SW 1271 (cell line): ENCODE measurements at places on chromosomes 1 and 21.

DNA sequence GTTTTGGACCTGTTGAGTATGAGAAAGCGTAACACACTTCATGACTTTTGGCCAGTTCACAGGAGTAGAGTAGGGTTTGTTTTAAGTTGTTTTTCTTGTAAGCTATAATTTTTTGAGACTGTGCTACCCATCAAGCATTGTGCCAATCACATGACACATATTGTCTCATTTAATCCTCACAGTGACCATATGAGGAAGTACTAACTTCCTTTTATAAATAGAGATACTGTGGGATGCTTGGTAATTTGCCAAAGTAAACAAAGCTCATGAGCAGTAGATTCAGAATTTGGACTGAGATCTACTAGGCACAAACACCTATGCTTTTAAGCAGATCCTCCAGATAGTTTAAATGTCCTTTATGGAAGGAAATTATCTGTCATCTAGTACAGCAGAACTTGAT, 178.3 kb downstream of the CACNA1E start:
- DNase-seq = no peak

DNA sequence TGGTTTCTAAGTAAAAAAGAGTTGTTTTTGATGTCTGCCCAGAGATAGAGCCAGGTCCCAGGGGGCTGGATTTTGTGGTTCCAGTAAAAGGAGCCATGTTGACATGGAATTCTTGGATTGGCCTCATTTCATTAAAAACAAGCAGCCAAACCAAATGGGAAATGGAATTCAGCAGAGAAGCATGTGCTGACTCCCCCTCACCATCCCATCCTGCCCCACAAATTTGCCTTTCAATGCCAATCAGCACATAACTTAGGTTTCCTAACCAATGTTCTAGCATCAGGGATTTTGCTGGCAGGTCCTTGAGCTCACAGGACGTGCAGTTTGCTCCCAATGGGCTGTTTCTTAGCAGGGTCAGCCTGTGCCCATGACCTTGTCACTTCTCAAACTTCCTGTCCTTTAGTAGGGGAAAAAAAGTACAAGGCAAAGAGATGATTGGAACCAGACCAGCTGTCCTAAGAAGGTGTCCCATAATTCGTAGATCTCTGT, 101.5 kb upstream of the GADD45A start:
- DNase-seq = no peak

DNA sequence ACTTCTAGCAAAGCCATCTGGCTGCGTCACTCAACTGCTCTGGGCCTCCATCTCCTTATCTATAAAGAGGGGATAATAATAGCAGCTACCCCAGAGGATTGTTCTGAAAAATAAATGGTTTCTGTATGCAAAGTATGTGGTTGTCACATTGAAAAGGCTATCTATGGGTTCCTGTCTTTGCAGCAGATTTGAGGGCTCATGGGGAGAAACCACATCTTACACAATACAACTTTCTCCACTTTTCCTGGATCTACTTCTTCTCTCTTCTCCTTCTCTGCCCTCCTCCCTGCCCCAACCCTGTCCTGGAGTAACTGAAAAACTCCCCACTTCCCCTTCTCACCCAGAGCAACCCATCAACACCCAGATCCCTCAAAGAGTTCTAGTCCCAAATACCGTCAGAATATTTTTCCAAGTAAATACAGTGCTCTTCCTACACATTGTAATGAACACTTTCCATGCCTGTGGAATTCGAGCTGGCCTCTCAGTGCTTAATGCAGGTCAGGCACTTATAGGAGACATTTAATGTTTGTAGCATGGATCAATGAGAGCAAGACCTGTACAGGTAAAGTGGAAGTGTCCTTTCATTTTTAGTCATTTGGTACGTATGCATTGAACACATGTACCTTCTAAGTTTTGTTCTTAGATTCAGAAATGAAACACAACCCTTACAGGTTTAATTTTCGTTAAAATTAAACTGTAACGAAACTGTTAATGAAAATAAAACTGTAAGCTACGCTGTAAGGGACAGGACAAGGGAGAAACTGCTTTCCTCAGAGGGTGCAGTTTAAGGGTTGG, 131.9 kb downstream of the AK5 start:
- no peak for DNase-seq

DNA sequence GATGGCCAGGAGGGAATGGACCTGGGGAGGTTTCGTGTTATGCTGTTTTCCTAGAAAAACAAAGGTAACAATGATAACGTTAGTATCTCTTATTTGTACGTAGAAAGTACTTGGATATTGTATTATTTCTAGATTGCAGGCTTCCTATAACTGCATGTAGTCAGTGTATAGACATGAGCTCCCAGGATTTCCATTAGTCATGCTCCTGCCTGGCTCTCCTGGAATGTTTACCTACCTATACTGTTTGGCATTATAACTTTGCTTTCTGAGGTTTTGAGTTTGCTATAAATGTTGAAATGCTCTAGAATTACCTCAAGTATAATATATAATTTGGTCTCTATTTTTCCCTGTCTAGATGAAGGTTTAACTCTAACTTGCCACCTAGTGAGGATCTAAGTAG, 66.1 kb downstream of the TTC3 start:
- no peak for DNase-seq

- DNase-seq = no peak
Observed at GRCh38 chr1:36208978-36209703, 15.1 kb upstream of the THRAP3 start.

DNA sequence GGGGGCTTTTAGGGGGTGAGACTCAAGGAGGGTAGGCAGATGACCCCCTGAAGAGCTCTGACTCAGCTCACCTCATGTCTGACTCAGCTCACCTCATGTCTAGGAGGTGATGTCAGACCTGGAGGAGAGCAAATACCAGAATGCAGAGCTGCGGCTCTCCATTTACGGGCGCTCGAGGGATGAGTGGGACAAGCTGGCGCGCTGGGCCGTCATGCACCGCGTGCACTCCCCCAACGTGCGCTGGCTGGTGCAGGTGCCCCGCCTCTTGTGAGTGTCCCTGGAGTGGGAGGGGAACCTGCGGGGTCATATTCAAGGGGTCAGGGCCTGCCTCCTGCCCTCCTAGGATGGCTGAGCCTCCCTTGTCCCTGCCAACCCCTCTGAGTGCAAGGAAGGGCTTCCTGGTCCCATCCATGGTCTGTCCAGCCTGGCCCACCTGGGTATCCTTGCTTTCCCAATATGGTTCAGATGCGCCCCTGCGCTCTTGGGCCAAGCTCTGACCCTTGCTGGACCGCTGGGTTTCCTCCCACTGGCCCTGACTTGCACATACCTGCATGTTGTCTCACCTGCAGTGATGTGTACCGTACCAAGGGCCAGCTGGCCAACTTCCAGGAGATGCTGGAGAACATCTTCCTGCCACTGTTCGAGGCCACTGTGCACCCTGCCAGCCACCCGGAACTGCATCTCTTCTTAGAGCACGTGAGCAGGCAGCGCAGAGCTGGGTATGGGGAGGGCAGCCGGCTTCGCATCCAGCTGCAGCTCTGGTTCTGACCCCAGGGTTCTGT, 9.1 kb downstream of the AMPD2 start:
- no peak for DNase-seq

DNA sequence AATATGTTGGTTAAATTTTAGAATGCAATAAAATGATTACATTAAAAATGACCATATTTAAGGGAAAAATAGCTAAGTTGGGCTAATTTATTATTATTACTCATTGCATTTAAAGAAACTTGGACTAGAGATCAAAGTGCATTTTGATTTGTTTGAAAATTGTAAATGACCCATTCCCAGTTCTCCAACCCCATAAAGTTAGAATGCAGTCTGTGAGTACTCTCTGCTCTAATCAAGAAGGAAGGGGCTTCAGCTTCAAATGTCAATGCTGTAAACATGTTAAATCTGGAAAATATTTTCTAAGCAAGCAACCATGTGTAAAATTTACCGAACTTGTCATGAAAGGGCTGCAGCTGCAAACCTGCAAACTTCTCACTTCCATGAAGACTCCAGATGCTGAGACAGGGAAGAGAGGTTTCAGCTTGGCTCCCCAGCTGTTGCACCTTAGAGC, 232.7 kb downstream of the TTLL7 start:
- no peak for DNase-seq

DNA sequence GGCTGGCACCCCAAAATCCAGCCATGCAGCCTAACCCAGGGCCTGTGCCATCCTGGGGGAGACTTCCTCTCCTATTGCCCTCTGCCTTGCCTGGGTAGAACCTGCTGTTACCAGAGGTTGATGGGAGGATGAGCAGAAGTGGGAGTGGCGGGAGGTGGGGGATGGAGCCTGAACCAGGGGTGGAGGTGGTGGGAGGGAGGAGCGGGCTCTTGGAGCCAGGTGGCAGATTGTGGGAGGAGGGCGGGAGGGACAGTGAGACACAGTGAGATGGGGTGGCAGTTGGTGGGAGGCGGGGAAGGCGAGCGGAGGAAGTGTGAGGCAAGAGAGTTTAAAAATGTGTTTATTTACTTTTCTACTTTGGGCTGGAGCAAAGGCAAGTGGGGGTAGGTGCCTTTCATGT, 87.3 kb downstream of the KCNJ6 start:
- no peak for DNase-seq

GRCh38 chr1:16984717-16985116, 4.3 kb upstream of the MFAP2 start:
- DNase-seq = no peak

- DNase-seq = no peak
Observed at GRCh38 chr1:89466307-89466930, 58.2 kb upstream of the LRRC8B start.

GRCh38 chr1:164688791-164689190, 129.8 kb downstream of the PBX1 start:
- no peak for DNase-seq

GRCh38 chr1:164695956-164696665, 137.1 kb downstream of the PBX1 start:
- no peak for DNase-seq

DNA sequence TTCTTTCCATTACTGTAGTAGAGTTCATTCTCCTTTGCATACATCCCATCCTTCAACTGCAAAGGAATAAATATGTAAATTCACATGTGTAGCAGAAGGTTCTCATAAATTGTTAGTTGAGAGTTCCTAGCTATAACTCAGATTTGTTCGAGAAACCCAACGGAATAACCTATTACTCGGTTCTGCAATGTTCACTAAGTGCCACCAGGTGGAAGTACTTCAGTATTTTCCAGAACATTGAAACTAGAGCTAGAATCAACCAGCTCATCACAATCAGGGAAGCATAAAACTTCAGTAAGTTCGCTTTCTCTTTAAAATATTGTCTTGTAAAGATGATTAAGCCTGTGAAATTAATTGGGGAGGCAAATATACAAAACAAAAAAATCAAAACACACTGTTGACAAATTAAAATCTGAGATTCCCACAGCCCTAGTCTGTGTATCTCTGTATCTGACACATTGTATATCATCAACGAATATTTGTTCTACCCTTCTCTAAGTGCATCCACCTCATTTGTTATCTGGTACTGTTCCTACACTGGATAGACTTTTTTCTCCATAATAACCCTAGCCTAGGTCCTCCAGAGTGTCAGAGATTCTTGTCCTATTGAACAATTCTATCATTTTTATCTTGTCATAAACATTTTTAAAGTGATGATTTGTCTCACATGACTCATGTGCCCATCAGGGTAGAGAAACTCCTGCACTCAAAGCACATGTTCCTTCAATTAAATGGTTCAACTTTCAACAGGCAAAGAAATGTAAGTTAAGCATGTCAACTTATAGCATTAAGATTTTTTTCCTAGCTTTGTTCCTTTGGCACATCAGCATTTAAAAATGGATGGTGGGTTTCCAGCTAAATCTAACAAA, 31.9 kb downstream of the MROH9 start:
- no peak for DNase-seq

DNA sequence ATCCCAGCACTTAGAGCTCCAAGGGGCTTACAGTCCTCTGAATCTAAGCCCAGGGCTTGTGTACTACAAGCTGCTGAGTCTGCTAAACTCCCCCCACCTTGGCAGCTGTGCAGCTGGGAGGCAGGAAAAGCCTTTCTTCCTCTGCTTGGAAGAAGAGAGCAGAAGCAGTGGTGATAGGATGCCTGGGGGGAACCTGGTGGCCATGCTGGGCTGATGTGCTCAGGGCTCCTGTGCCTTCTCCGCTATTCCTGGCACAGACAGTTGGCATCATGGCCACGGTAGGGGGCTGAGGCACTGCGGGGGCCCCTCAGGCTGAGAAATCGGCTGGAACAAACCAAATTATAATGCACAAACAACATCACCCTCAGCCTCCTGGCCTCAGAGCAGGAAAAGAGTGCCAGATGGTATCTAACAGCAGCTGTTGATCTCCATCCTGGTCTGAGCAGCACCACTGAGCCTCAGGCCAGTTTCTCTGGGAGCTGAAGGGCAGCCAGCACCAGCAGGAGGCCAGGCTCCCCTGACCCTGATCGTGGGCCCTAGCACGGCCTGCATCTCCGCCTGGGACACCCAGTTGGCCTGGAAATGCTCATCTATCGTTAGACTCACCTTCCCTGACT, 35.8 kb downstream of the ECE1 start:
- no peak for DNase-seq

GRCh38 chr1:191752342-191752741, 405.9 kb upstream of the RGS18 start:
- DNase-seq = no peak

DNA sequence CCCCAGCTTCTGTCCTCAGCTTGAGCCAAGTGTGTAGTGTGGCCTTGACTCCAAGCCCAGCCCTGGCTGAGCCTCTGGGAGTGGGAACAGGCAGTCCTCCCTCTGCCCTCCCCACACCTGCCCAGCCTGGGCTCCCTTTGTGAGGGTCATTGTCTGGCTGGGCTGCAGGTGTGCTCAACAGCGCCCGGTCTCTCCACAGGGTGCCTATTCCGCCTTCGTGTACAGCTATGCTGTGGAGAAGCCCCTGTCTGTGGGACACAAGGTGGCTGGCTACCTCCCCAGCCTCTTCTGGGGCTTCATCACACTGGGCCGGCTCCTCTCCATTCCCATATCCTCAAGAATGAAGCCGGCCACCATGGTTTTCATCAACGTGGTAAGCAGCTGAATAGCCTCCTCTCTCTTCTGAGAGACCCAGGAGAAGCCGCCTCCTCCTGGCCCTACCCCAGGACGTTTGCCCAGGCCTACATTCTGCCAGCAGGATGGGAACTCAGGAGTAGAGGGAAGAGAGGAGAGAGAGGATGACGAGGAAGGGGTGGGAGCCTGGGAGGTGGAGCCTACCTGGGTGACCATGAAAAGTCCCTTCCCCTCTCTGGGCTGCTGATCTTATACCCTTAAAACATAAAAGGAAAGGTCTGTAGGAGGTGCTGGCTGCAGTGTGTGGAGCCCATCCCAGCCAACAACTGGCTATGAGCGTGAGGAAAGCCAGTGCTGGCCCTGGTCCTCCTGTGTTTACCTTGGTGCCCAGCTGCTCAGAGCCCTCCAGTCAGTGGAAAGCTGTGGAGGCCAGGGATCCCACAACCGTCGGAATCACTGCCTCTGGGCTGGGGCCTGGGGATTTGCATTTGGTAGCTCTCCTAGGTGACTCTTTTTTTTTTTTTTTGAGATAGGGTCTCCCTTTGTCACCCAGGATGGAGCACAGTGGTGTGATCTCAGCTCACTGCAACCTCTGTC, 45.7 kb downstream of the ELK4 start:
- DNase-seq = no peak

- no peak for DNase-seq
Observed at GRCh38 chr1:214361636-214362035, 80.7 kb downstream of the SMYD2 start.

GRCh38 chr21:45374826-45375455, 30.0 kb upstream of the COL18A1 start:
- no peak for DNase-seq

- no peak for DNase-seq
Observed at GRCh38 chr1:95197616-95198252, 36.3 kb upstream of the RWDD3 start.
